ENCODE measurements at places on chromosomes 6 and 20.

DNA sequence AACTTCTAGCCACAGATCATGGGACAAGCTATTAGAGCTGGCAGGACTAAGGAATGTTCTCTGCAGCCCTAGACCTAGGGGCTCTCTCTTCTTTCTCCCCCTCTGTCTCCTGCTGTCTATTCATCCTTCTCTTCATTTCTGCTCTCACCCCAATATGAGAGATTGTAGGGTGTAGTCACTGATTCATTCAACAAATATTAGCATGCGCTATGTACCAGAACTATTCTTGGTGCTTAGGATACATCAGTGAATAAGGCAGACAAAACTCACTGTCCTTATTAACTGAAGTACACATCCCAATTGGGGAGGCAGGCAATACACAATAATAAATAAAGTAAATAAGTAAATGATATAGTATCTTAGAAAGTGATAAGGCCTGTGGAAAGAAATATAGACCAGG lies 14.7 kb upstream of the SIRPB2 start:
- DNase-seq = no peak

DNA sequence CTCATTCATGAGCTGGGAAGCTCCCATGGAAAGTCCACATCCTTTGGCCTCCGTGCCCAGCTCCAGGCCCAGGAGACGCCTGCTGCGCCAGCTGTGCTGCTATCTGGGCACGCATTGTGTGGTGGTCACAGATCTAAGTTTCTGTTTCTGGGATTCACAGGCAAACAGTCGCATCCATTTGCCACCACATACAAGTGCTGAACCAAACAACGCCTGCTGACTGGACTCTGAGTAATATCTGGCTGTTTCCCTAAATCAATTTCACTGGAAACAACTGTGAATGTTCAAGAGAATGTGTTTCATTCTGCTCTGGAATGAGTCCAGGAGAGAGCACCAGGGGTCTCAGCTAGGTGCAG lies 45.5 kb downstream of the IRF4 start:
- no peak for DNase-seq

DNA sequence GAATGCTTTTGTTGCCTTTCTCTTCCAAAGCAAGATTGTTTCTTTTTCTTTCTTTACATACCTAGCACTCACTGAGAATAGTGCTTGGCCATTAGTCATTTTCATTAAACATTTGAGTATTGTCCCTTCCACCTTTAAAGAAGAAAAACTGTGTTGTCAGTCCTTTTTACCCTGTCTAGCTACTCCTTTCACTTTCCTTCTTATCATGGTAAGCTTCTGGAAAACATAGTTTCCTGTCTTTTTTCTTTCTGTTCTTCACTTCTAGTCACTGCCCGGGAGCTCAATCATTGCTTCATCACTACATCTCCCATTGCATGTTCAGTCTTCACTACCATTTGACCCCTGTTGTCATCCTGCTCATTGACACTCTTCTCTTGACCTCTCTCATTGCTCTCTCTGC lies 12.1 kb downstream of the VAPB start:
- DNase-seq = no peak

DNA sequence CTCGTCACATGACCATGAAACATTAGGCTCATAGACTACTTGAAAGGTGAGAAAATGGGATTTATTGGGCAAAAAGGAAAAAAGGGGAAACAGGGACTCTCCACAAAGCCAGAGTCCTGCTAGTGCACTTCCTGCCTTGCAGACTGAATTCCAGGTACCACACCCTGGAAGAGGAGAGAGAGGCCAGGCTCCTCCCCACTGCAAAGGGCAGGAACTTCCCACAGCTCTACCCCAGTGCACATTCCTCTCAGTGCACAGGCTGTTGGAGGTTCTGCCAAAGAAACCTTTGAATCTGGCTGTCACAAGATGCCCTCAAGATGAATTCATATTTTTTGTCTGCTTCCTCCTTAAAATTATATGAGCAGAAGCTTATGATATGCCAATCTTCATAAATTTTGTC lies 920.4 kb upstream of the GJE1 start:
- no peak for DNase-seq

DNA sequence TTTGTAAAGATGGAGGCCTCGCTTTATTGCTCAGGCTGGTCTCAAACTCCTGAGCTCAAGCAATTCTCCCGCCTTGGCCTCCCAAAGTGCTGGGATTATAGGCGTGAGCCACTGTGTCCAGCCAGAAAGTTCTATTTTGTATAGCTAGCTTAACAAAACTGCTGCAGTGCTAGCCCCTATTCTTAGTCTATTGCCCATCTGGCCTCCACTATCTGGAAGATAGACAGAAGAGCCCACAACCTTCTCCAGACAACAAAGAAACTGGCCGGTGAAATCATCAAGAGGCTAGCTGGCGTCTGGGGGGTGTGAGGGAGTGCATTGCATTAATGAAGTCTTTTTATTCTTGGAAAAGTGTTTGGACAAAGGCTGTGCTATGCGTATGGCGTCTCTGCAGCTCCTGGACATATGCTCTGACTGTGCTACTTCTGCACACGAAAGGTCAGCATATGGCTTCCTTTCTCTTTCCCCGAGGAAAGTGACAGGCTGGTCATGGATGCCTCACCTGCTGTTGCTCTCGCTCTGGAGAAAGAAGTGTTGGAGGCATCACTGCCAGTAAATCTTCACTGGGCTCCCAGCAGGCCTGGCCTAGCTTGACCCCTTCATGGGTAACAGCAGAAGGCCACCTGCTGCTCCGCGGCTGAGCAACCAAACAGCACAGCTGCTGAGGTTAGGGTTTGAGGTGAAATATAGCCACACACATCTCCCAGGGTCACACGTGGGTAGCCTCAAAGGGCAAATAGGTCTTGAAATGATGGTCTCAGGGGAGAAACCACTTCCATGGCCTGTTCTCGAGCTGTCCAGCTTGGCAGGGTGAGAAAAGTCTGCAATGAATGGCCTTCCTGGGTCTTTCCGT lies 95.1 kb upstream of the IYD start:
- DNase-seq = no peak

- no peak for DNase-seq
These were observed 49.5 kb downstream of the CEBPB start for GRCh38 chr20:50240092-50240491.

DNA sequence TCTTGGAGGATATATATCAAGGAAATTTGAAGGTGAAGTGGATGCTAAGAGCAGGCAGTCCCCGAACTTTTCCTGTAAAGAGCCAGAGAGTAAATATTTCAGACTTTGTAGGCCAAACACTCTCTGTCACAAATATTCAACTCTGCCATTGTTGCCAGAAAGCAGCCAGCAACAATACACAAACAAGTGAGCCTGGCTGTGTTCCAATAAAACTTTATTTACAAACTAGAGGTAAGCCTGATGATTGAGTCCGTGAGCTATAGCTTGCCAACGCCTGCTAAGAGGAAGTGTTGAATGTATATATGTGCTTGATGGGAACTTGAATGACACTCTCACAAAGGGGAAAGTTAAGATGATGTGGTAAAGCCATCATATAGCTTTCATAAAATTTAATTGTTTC lies 166.0 kb upstream of the PLN start:
- DNase-seq = no peak

Measured in activated CD4-positive, alpha-beta T cell treated with anti-CD3 and anti-CD28 coated beads, Interleukin-2, amount 50 U/mL, for 1 hour (primary cell).